ENCODE measurements at places on chromosomes 2 and 18.
A peak's percentile ranks its signal among the peaks of the same experiment; 100 is the strongest.

- DNase-seq, result no peak
Measured at GRCh38 chr18:34857320-34857719, 147.2 kb downstream of the DTNA start.

- peak; percentile 16 for DNase-seq
Measured at GRCh38 chr18:6270771-6271216, 143.9 kb downstream of the L3MBTL4 start.

DNA sequence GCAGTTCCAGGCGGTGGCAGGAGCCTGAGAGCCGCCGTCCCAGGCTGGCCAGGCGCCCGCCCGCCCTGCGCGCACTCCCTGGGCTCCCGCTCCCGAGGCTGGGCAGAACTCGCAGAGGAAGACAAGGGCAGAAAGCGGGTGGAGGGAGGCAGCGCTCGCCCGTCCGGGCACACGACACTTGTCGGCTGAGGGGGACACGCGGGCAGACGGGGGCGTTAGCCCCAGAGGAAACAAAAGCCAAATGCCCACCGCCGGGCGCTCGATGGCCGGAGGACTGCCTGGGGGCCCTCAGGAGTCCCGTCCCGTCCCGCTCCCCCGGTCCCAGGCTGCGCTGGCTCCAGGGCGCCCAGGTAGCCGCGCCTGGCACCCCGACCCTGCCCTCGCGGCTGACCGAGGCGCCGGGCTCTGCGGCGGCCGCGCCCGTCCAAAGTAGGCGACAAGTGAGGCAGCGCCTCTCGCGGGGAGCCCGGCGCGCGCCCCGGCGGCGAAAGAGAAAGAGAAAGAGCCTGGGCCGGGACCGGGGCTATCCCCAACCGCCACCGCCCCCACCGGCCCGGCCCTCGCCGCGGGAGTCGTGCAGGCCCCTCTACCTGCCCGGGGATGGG, 491 bp downstream of the L3MBTL4 start:
- DNase-seq, result peak; percentile 35

DNA sequence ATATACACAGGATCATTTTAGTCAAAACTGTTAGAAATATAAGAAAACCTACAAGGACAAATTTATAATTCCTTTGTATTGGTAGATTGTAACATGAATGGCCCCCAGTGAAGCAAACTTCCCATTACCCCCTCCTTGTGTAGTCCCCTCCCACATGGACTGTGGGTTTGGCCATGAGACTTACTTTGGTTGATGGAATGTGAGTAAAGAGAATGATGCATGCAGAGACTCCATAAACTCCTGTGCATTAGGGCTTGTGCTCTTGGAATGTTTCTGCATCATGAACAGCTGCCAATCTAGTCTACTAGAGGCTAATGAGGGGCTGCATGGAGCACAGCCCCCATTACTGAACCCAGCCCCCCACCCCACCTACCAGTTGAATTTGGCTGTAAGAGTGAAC, 8.3 kb upstream of the TGFA start:
- DNase-seq, result no peak

- no peak for DNase-seq
Measured at GRCh38 chr2:2621855-2622254, 290.8 kb upstream of the MYT1L start.

DNA sequence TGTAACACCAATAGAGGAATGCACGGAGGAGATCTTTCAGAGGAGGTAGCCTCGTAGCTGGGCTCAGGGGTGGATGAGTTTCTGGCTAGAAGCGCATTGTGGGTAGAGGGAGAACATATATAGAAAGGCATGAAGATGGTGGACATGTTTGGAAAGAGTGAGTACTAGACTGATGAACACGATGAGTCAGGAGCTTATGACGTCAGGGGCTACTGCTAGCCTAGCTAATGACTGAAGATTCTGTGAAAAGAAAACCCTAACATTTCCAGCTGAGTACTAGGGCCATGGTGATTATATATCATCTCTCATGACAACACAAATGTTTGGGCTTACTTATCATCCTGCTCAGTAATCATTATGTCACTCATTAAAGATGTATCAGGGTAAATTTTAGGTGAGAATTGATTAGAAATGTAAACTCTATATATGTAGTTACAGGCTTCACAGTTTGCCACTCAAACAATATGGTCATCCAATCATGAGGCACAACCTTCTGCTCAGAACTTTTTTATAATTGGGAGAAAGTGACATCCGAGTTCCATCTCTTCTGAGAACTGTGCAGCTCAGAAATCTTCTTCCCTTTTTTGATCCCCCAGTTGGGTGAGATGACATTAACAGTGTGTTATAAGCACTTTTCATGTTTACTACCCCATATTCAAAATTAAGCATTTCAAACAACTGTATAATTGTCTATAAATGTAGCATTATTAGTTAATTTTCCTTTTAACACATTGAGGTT, 22.2 kb upstream of the IL1RN start:
- no peak for DNase-seq

- no peak for DNase-seq
Measured at GRCh38 chr18:53698907-53699306, 525.6 kb downstream of the MBD2 start.

DNA sequence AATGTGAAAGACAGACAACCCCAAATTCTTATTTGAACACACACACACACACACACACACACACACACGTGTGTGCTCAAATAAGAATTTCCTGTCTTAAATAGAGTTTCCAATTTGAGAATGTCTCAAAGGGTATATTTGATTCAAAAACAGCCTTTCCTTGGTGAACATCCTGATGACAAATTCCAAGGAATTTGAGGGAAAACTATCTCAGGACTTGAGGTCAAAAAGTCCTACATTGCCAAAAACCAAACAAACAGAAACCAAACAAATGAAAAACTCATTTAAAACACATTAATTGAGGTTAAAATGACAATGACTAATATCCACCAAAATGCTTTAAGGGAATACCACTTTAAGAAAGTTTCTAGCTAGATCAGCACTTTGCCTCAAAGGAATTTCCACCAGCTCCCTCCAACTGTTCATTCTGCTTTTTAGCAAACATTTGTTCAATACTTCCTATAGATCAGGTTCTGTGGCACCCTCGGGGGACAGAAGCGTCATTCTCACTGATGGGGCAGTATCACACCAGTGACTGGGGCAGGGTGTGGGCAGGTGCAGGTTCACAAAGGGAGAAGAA, 232.1 kb upstream of the TRIB2 start:
- no peak for DNase-seq

DNA sequence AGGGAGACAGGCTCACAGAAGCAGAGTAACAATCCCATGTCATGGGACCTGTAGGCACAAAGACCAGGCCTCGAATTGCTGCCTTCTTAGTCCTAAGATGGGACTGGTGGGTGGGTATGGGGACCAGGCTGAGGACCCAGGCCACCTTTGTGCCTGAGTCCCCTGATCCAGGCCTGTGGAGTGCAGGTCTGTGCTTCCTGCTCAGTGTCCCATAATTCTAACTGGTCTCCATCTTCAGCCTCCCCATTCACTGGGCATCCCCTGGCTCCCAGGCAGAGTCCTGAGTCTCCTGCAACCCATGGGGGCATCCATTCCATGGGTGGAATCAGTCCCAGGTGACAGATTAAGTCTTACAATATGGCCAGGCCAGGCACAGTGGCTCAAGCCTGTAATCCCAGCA, 83.9 kb downstream of the SMAD7 start:
- no peak for DNase-seq

GRCh38 chr2:17717666-17718065, 35.9 kb downstream of the SMC6 start:
- no peak for DNase-seq

DNA sequence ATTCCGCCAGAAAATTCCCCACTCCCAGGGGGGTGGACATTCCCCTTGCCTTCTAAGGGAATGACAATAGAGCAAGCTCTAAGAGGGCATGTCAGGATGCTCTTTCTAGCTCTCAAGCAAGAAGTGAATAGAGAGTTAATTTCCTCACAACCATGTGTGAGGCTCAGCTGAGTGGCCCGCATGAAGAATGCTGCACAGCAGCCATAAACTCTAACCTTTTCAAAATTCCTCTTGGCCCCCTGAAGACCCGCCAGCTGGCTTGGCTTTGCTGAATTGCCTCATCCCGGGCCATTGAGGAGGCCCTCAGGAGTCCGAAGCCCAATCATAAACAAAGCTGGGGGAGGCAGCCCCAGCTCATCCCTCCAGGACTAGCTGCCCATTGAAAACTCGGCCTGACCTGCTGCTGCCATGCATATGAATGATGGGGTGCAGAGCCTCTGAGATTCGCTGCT, 38.2 kb downstream of the NRP2 start:
- DNase-seq, result no peak

DNA sequence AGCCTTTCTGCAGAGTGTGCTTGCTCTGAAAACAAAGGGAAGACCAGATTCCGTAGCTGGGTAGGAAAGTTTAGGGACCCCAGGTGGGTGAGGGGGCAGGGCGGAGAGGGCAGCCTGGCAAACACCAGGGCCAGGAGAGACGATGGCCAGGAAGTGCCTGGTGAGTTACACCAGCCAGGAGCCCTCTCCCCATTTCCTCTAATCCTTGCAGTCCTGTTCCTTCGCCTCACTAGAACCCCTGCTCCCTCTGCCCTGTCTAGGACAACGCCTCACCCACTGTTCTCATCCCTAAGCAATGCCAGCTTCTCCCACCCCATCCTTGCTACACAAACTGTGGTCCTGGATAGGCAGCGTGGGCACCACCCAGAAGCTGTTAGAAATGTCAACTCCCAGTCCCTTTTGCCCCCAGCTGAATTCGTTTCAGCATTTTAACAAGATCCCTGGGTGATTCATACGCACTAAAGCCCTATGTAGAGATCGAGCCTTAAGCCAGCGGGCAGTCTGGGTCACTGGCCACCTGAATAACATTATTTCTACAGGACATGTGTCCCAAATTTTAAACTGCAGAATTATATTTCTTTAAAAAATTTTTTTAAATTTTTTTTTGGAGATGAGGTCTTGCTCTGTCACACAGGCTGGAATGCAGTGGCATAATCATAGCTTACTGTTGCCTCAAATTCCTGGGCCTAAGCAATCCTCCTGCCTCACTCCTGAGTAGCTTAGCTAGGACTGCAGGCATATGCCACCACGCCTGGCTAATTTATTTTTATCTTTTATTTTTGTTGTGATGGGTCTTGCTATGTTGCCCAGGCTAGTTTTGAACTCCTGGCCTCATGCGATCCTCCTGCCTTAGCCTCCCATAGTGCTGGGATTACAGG, 10.9 kb downstream of the WIPF1 start:
- no peak for DNase-seq

DNA sequence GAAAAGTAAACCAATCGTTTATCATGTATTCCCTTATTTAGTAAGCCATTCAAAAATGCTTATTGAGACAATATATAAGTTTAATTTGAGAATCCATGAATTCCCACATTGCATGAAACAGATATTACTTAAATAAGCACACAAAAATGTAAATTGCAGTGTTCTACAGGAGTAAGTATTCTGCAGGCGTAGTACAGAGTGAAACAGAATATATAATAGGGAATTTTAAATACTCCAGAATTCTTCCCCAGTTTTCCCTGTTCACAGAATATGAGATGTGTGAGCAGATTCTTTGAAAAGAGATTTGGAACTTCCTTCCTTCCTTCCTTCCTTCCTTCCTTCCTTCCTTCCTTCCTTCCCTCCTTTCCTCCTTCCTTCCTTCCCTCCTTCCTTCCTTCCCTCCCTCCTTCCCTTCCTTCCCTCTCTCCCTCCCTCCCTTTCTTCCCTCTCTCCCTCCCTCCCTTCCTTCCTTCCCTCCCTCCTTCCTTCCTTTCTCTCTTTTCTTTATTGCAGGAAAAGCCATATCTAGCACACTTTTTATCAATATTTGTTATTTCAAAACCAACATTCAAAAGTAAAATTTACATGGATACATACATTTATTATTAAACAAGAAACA, 977.7 kb upstream of the LRRTM1 start:
- DNase-seq, result no peak

DNA sequence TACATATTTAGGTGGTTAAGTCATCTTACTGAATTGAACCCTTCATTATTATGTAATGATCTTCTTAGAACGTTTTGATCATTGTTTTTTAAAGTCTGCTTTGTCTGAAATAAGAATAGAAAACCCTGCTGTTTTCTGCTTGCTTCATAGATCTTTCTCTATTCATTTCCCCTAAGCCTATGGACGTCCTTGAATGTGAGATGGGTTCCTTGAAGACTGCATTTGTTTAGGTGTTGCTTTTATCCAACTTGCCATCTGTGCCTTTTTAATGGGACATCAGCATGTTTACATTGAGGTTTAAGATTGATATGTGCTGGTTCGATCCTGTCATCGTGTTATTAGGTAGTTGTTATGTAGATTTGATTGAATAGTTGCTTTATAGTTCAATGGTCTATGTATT, 95.4 kb downstream of the SNTG2 start:
- no peak for DNase-seq

DNA sequence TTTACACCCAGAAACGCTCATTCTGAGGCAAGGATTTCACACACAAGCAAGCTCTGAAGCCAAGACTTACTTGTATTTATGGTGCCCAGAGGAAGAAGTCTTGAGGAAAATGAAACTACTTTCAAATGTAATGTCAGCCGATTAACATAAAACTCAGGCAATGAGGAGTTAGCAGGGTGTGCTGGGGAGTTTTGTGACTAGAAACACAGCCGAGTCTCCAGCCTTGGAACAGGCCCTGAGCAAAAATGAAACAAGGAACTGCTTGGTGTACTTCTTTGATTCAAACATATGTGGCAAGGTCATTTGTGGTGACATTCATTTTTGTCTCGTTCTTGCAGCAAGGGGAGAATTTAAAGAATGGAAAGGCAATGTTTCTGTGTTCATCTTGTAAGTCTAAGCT, 4.5 kb downstream of the DYTN start:
- DNase-seq, result no peak

- no peak for DNase-seq
Measured at GRCh38 chr2:158756976-158757375, 38.1 kb upstream of the DAPL1 start.

GRCh38 chr18:44818668-44819403, 138.1 kb downstream of the SETBP1 start:
- peak; percentile 15 for DNase-seq

All from CD8-positive, alpha-beta T cell (primary cell).